Fibroblast of skin of back (primary cell): ENCODE measurements at places on chromosomes 4 and X.

DNA sequence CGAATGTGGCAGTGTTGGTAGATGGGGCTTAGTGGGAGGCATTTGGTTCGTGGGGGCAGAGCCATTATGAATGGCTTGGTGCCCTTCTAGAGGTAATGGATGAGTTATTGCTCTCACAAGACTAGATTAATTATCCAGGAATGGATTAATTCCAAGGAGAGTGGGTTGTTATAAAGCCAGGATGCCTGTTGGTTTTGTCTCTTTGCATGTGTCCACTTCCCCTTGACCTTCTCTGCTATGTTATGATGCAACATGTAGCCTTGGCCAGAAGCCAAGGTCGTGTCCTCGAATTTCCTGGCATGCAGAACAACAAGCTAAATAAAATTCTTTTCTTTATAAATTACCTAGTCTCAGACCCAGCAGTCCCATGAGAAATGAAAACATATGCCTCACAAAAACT is 111.2 kb upstream of the PLS3 start:
- DNase-seq: no peak

DNA sequence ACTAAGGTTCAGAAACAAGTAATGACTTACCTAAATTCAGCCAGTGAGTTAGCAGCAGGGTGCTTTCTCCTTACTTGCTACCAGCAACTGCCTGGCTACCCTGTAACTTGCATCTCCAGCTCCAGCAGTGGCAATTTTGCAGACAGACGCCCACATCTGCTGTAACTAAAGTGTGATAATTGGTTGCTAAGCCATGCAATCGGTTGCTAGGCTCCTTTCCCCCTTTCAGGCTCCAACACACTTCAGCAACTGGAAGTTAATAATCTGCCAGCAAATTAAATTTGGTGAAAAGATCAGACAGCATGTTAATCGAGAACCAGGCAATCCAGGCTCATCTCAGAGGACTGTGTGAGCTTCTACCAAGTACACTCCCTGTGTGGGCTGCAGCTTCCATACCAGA is 24.2 kb upstream of the ARHGEF9 start:
- no peak for DNase-seq

GRCh38 chr4:121989715-121990114 is 37.9 kb upstream of the TRPC3 start:
- peak; percentile 45 for DNase-seq

- DNase-seq: no peak
These were observed 123.1 kb upstream of the GPM6A start for GRCh38 chr4:175935016-175935661.

GRCh38 chr4:104616401-104616820 is 121.7 kb upstream of the CXXC4 start:
- no peak for DNase-seq

GRCh38 chr4:123256901-123257300 is 139.7 kb upstream of the SPRY1 start:
- DNase-seq: peak; percentile 52

GRCh38 chrX:123833387-123833786 is 26.5 kb upstream of the XIAP start:
- peak; percentile 38 for DNase-seq

DNA sequence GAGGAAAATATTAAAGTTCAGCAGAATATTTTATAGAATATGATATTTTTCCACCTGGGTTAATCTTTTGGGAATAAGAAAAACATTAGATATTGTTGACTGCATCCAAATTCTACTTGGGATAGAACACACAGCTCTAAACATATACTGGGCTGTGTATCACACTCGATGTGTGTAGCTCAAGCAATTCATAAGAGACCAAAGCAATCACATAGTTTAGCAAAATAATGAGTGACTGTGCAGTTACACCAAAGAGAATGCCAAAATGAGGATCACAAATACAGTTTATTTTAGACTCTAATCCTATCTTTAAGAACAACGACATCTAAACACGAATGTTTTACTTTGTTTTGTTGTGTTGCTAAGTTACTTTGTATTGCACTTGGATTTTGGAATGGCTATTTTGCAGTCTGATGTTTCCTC is 101.2 kb downstream of the CBR4 start:
- no peak for DNase-seq

DNA sequence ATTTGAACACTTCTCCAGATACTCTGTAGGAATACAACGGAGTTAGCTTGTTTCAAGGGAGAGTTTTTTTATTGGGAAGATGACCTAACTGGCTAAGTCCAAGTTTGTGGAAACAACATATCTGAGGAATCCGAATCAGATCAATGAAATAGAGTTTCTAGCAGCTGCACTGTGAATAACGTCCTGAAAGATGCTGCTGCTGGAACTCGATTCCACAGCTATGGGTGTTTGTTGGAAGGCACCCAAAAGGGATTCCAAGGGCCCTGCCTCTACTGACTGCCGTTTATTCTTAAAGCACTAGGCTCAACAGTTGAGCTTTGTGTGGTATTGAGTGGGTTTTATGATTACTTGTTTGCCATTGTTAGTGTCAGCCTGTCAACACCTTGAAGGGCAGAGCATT is 6.6 kb upstream of the GBA3 start:
- DNase-seq: no peak

GRCh38 chrX:9211269-9211668 is 177.3 kb upstream of the FAM9B start:
- DNase-seq: no peak

GRCh38 chrX:40872351-40872750 is 137.0 kb upstream of the MED14 start:
- DNase-seq: no peak

- DNase-seq: no peak
These were observed 2.6 kb downstream of the PRDM8 start for GRCh38 chr4:80199947-80200346.

- DNase-seq: peak; percentile 33
These were observed 97.4 kb downstream of the COL4A5 start for GRCh38 chrX:108537005-108537404.

GRCh38 chrX:22950269-22951266 is 49.2 kb upstream of the DDX53 start:
- peak; percentile 91 for DNase-seq

DNA sequence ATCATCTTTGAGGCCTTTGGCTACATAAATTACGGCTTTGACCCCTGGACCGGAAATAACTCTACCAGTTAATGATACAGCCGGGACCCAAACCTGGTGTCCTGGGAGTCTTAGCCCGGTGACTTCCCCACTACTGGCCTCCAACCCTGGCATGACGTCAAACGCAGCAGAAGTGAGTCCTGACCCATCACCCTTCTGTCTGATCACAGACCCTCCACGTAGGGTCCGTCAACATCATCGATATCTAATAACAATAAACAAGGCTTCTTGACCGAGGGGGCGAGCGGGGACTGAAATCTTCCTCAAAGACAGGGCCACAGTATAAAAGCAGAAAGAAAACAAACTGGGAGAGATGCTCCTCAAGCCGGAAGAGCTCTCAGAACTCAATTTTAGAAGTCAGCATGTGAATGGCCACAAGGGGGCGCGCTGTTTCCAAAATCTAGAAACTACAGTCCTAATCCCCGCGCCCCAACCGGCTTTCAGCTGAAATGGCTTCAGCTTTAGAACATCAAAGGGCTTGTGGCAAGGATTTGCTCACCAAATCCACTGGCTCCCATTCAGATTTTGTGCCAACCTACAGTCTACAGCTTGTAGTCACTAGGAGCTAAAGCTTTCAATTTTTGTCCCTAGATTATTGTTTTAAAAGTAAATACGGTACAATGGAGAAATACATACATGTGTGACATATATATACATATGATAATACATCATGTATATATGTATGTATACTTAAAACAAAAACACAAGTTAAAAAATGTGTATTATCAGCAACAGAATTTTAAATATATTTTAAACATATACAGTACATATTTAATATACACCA is 46.4 kb upstream of the ENPP6 start:
- peak; percentile 88 for DNase-seq
